NB4 (cell line): ENCODE measurements at places on chromosomes 16 and 17.

DNA sequence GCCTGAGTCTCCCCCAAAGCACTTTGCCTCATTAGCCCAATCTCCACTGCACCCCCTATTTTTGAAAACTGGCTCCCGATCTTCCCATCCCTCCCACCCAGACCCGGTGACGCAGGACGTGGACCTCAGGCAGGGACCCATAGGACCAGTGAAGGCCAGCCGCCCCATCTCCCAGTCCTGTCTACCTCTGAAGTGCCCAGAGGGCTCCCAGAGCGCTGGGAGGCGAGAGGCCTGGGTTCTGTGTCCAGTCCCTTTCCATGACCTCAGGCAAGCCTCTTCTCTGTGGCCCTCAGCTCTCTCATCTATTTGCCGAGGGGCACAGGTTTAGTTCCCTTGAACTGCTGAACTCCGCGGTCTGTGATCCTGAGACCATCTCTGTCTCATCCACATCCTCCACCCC is 714 bp downstream of the TNS4 start:
- no peak for DNase-seq

DNA sequence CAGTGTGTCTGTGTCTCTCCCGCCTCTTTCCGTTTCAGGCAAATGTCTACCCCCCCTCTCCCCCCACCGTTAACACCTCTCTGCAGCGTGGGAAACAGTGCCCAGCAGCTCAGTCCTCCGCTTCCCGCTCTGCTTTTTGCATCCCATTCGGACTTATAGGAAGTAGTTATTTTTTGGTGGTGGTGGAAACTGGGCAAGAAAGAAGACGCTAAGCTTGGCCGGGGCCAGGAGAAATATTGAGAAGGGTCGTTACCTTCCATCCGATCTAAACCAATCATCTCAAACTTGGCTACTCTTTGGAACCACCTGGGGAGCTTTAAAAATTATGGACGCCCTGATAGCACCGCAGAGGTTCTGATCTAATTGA is 499 bp upstream of the HLF start:
- no peak for DNase-seq

DNA sequence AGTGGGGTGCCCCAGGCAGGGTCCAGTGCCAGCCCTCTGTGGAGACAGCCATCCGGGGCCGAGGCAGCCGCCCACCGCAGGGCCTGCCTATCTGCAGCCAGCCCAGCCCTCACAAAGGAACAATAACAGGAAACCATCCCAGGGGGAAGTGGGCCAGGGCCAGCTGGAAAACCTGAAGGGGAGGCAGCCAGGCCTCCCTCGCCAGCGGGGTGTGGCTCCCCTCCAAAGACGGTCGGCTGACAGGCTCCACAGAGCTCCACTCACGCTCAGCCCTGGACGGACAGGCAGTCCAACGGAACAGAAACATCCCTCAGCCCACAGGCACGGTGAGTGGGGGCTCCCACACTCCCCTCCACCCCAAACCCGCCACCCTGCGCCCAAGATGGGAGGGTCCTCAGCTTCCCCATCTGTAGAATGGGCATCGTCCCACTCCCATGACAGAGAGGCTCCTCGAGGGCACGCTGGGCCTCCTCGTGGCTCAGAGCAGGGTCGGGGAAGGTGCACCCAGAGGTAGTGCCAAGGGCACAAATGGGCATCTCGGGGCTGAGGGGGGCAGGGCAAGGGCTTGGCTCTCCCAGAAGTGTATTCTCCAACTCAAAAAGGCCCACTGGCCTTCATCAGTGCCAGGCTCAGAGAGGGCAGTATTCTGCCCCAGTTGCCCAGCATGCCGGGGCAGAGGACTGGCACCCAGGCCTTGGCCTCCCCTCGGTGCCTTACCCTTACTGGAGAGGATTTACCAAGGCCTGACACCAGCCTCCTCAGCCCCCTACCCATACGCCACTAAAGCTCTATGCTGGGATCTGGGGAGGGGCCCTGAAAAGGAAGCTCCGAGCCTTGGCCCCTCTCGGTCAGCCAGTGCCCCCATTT is at the start of gene CDH5:
Gene CDH5 (plus strand): TSS at position 259 of the 867 bp plus-strand sequence. CDS start 12,647 bp downstream, outside the sequence.
- DNase-seq = no peak

DNA sequence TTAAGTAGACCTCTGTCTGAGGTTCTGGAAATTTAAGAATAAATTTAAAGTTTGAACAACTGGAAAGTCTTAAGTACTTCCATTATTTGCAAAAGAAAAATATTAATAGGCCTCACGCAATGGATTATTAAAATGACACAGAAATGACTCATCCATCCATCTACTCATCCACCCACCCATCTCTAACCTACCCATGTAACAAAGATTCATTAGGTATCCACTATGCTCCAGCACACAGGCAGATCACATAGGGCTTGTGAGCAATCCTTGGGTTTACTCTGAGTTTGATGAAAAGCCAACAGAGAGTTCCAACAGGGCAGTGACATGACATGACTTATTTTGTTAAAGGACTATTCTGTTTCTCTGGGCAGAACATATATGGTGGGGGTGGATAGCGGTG is 93.3 kb downstream of the HELZ start:
- DNase-seq = no peak

DNA sequence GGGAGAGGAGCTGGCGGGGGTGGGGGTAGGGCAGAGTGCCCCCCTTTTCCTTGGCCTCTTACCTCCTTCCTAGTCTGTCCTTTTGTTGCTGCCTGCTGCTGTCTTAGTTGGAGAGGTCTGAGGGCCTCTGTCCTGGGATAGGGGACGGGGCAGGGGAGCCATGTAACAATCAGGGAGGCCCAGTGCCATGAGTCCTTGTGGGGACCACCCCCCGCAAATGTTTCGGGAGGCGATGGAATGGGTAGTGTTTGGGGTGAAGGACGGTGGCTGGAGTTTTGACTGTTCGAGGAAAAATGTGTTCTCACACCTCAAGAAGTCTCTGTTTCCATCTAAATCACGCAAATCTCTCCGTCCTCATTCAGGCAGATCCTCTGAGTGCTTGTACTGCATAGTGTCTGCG is 99.0 kb downstream of the OR1D5 start:
- no peak for DNase-seq

- no peak for DNase-seq
Measured at GRCh38 chr16:11503566-11503965, 83.2 kb downstream of the LITAF start.

GRCh38 chr17:50818921-50819657 is 16.3 kb upstream of the WFIKKN2 start:
- DNase-seq = peak; percentile 33

DNA sequence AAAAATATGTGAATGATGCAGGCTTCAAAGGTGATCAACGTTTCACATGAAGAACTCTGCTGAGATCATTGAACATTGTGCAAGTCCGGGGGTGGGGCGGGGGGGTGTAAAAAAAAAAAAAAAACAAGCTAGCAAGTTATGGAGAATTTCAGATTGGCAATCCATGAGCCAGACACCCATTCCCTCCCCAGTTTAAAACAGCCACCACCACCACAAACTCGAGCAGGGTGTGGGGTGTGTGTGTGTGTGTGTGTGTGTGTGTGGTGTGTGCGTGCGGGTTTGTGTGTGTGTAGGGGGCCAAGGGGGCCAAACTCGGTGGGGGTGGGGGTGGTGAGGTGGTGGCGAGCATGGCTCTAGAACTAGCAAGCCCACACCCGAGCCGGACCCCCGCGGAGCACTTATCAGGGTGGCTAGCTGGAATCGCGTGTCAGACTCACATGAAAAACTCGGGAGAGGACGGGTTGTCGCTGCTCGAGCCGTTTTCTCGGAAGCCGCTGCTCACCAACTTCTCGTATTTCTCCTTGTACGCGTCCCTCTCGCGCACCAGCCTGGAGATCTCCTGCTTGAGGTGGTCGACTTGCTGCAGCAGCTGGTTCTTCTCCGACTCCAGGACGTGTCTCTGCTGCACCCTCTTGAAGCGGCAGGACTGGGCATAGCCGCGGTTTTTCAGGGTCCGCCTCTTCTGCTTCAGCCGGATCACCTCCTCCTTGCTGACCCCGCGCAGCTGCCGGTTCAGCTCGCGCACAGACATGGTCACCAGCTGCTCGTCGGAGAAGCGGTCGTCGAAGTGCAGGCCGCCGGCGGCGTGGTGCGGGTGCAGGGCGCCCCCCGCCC is 2.0 kb downstream of the MAF start:
- DNase-seq = peak; percentile 28

GRCh38 chr17:69907132-69907847 is 167.7 kb upstream of the KCNJ16 start:
- DNase-seq = no peak

DNA sequence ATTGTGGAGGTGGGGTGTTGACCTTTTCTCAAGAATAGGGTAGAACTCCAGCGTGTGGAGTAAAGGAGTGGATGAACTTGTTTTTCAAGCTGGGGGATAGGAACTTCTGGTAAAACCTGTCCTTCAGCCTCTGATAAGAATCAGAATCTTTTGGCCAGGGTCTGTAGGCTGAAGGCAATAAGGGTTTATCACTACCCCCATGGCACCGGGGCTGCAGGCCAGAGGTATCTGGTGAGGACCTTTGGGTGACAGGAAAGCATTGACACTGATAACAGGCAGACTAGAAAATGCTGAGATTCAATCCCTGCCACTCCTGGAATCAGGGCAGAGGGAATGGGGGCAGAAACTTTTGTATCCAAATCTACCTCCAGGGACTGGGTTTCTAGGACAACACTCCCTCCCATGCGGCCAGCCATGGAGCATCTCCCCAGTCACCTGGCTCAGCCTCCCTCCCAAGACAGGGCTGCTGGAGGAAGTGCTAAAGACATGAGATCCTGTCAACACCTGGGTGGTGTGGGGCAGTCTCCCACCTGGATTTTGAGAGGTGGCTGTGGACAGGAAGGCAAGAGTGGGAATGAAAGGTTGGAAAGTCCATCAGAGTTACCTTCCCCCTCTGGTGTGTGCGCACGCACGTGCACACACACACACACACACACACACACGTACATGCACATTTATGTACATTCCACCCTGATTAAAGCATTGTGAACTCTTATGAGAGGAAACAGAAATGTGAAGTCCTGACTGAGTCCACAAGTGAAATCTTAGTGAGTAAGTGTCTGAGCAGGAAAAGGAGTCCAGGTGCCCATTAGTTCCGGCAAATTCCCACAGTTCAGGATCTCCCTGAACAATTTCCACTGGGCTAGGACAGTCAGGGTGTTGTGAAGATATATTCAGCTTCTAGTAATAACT is 53.1 kb upstream of the MARCHF10 start:
- DNase-seq = no peak

GRCh38 chr17:2634361-2634960 is 41.0 kb downstream of the PAFAH1B1 start:
- no peak for DNase-seq

GRCh38 chr16:66923247-66923731 is 2.0 kb downstream of the RRAD start:
- peak; percentile 50 for DNase-seq

GRCh38 chr16:70454222-70455034 is at the start of gene FCSK:
FCSK (plus strand) TSS chr16:70454595; CDS start chr16:70463191, 8,596 bp downstream.
- DNase-seq = peak; percentile 77

- DNase-seq = no peak
Measured at GRCh38 chr17:66398617-66399016, 96.2 kb downstream of the PRKCA start.

GRCh38 chr17:65942592-65942991 is 249.3 kb downstream of the CEP112 start:
- no peak for DNase-seq

DNA sequence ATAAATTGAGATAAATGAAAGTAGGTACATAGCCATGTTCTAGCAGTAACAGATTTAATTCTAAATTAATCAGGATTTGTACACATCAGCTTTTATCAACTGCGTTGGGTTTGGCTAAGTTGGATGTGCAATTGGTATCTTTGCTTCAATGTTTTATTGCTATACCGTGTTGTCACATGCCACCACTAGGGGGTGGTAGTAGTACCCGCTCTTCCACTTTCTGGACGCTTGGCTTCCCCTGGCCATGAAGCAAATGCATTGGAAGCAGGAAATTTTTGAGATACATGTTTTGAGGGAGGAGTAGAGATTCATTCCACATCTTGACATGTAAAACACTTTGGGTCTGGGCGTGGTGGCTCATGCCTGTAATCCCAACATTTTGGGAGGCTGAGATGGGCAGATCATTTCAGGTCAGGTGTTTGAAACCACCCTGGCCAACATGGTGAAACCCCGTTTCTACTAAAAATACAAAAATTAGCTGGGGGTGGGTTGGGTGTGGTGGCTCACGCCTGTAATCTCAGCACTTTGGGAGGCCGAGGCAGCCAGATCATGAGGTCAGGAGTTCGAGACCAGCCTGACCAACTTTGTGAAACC is 58.6 kb downstream of the EMP2 start:
- DNase-seq = peak; percentile 70

DNA sequence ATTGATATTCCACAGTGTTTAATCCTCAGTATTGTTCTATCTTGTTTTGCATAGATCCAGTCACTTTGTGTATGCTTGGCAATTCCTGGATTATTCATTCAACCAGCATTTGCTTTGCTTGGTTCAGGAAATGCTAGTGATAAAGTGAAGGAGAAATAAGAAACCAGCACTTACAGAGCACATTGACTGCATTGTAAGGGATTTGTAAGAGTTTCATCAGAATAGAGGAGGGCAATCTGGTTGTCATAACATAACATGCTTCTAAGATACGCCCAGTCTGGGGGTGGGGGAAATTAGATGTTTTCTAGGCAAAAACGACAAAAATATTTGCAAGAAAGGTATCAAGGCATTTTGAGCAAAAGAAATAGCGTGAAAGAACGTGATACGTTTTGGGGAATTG is 40.4 kb downstream of the TNRC6A start:
- no peak for DNase-seq

- no peak for DNase-seq
Measured at GRCh38 chr17:1650731-1651558, 1.3 kb upstream of the RILP start.

DNA sequence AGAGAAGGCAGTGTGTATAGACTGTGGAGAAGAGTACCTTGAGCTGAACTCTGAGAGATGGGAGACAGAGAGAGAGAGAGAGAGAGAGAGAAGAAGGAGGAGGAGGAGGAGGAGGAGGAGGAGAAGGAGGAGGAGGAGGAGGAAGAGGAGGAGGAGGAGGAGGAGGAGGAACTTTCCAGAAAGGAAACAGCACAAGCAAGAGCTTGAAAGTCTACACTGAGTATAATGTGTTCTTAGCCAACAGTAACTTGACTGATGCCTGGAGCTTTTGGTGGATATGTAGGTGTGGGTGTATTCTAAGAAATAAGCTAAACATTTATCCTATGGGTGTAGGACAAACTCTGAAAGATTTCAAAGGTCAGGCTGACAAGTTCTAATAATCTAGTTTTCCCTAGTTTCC is 116.4 kb downstream of the SNX11 start:
- no peak for DNase-seq

GRCh38 chr16:28597692-28598261 is 927 bp upstream of the SULT1A2 start:
- peak; percentile 68 for DNase-seq

GRCh38 chr17:59355030-59355701 is 23.7 kb downstream of the YPEL2 start:
- no peak for DNase-seq

- no peak for DNase-seq
Measured at GRCh38 chr17:5068236-5068635, 10.0 kb upstream of the ZFP3 start.
